Activated naive CD4-positive, alpha-beta T cell treated with anti-CD3 and anti-CD28 coated beads, Interleukin-2, amount 50 U/mL, for 72 hours (primary cell): ENCODE measurements at places on chromosomes 2 and 18. TPM values are rescaled to one million over a fixed set of nuclear protein-coding genes. Genes with fewer than 3 reads are reported as not detected.

Gene SRD5A2
- not detected for total RNA-seq

Gene SYT4
- not detected for total RNA-seq

DNA sequence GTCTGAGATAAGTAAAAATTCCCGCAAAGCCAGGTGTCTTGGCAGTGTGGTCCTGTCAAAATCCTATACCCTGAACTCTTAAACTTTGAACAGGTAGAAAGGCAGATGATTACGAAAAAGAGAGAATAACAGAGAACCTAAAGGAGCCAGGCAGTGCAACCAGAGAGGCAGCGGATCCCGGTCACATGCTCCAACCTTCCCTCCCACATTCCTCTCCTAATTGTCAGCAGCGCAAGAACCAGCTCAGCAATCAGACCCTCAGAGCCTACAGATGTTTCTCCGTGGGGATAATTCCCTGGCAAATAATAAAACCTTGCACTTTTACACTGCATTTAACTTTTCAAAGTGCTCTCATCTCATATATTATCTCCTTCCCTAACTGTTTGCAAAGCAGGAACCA, 124.8 kb downstream of the EPHA4 start:
- no peak for DNase-seq

DNA sequence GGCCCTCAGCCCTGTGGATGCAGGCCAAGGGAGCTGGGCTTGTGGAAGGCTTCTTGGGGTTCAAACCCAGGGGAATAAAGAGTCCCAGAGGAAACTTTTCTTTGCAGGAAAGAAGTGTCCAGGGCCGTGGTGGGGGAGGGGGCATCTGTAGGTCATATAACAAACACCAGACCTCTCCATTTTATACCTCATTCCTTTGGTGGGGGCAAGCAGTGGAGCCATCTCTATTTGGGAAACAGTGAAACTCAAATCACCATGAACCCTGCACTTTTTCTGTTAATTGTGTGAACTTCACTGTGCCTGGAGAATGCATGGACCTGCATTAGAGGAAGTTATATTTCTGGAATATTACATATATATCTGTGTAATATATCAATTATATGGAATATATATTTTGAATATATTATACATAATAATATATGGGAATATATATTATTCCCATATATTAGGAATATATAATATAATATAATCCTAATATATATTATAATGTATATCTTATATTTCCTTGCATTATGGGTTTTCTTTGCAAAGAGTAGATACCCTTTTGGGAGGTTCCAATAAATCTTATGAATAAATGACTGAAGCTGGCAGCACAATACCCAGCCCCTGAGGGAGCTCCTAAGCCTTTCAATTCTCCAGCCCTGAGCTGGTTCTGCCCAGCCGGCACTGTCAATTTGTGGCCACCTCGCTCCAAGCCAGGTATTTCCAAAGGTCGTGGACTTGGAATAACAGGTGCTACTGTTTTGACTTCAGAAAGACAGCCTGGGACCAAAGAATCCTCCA, 97.7 kb upstream of the PKDCC start:
- no peak for DNase-seq

- DNase-seq: no peak
Observed at GRCh38 chr18:26642440-26643348, 94.3 kb upstream of the KCTD1 start.

Gene CPLX4
- not detected for total RNA-seq

DNA sequence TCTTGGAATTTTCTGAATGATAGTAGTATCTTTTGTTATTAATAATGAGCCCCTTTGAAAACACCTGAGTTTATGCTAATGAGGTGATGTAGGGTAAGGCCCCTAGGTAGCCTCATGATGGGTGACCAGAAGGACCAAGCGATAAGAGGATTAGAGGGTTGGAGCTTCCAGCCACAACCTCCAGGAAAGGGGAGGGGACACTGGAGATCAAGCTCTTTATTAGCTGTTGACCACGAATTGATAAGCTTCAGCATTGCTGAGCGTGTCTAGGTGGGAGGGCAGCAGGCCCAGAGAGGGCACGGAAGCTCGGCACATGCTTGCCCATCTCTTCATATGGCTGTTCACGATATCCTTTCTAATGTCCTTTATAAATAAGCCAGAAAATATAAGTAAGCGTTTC, 39.0 kb downstream of the KIAA2012 start:
- no peak for DNase-seq

- DNase-seq: no peak
Observed at GRCh38 chr2:31354837-31355236, 59.7 kb downstream of the XDH start.

- DNase-seq: no peak
Observed at GRCh38 chr2:62624855-62625254, 80.7 kb upstream of the EHBP1 start.

GRCh38 chr2:75053484-75054112, 95.2 kb downstream of the POLE4 start:
- peak; percentile 11 for DNase-seq

Gene ATP8B1
- total RNA-seq: not detected

- DNase-seq: no peak
Observed at GRCh38 chr18:47809420-47809819, 121.0 kb downstream of the SMAD2 start.

DNA sequence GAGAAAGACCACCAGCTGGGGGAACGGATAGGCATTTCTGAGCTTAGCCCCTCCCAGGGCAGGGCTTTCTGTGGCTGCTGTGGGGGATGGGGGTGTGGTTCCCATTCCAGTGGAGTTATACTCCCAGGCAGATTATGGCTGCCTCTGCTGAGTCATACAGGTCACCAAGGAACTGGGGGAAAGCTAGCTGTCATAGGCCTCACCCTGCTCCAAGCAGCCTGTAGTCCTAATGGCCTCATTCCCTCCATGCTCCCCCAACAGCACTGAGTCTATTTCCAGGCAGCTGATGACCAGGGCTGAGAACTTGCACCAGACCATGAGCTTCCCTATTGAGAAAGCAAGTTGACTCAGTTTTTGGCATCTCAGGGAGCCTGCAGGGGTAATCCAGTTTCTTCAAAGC, 87.1 kb downstream of the GPR39 start:
- no peak for DNase-seq

Gene TMEM178A
- total RNA-seq: 0.86 TPM

Gene CD226
- 86.5 TPM for total RNA-seq

Gene CRIM1
- total RNA-seq: 3.3 TPM

DNA sequence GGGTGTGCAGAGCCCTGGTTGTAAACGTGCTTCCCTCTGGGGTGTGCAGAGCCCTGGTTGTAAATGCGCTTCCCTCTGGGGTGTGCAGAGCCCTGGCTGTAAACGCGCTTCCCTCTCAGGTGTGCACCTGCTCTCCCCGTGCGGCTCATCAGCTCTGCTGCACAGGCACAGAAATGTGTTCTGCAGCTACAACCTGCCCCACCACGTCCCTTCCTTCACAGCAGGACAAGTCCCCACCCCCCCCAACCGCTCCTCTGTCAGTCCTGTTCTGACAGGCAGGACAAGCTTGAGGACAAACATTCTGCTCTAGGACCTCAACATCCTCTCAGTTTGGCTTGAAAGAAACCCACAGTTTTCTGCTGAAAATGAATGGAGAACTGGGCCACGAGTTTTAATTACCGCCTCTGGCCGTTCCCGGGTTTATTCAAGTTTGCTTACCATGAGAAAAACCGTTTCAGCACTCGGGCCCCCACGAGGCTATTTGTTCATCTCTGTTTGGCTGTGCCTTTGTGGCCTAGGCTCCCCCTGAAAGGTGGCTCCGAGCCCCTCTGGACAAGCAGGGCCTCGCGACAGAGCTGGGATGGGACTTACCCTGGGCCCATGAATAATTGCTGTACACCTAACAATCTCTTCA, 81.0 kb upstream of the ASB18 start:
- no peak for DNase-seq

DNA sequence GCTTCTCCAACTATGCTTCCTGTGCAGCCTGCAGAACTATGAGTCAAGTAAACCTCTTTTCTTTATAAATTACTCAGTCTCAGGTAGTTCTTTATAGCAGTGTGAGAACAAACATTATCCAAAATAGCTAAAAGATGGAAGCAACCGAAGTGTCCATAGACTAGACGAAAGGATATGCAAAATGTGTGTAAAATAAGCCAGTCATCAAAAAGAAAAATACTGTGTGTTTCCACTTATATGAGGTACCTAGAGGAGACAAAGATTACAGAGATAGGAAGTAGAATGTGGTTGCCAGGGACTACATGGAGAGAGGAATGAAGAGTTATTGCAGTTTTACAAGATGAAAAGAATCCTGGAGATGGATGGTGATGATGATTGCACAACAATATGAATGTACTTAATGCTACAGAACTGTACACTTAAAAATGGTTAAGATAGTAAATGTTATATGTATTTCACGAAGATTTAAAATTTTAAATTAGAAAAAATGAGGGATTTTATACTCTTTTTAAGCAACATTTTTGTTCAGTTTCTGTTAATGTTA, 99.3 kb upstream of the FN1 start:
- no peak for DNase-seq

GRCh38 chr2:136116151-136116812, 1.7 kb downstream of the CXCR4 start:
- peak; percentile 69 for DNase-seq

Gene SERPINB5
- not detected for total RNA-seq

- no peak for DNase-seq
Observed at GRCh38 chr18:58776084-58776483, 88.6 kb upstream of the ZNF532 start.

DNA sequence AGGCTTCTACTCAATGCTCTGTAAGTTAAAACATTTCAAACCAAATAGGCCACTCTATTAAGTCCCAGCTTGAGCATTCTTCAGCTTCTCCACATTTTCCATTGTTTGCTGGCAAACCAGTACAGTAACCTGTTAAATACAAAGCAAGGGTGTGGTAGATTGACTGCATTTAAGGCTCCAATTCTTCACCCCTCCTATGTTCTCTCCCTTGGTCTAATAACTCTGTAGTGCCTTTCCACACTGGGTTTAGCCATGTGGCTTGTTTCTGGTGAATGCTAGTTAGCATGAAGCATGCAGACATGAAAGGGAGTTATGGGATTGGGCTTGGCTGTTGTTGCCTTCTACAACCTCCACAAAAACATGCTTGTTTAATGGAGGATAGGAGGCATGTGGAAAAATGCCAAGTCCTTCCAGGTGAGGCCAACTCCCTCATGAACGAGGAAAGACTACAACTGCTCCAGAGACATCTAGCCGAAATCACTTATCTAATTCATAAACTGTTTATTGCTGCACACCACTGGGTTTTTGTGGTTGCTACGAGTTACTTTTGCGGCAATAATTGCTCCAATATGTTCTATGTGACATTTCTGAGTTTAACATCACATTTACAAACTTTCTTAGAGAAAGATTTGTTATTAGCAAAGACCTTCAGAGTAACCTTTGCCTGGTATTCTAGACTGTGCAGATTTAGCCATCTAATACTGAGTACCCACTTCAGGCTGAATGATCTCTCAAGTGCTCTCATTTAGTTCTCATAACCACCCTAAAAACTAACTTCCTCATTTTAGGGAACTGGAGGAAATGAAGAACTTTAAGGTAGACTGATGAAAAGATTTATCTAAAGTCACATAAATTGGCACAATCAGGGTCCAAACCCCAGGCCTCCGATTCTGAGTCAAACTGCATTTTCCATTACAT, 104.0 kb downstream of the SMAD2 start:
- no peak for DNase-seq

DNA sequence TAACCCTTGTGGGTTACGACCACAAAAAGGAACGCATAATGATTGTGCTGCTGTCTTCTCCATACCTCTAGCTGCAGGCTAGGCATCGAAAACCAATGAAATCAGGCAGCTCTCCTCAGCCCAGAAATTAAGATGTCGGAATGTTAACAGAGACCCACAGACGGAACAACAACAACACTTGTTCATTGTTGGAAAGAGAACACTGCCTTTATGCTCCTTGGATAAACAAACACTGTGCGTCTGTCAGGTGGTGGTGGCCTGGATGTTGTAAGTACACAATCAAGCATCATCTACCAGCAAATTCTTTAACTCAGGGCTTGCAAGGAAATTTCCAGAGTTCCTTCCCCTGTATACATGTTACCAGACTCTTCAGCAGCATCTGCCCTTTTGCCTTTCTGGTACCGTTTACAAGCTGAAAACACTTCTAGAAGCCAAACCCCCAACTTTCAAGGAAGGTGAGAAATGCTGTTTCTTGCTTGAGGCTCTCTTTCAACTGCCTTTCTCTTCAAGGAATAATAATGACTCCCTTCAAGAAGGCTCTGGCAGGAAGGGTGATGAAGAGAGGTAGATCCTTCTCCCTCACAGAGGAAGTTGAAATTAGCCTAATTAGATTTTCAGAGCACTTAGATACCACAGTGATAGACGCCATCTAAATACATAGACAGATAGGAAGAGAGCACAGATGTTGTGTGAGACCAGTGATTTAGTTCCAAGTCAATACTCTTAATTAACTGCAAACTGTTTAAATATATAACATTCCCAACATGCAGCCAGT, 332.7 kb downstream of the ZNF521 start:
- DNase-seq: no peak

DNA sequence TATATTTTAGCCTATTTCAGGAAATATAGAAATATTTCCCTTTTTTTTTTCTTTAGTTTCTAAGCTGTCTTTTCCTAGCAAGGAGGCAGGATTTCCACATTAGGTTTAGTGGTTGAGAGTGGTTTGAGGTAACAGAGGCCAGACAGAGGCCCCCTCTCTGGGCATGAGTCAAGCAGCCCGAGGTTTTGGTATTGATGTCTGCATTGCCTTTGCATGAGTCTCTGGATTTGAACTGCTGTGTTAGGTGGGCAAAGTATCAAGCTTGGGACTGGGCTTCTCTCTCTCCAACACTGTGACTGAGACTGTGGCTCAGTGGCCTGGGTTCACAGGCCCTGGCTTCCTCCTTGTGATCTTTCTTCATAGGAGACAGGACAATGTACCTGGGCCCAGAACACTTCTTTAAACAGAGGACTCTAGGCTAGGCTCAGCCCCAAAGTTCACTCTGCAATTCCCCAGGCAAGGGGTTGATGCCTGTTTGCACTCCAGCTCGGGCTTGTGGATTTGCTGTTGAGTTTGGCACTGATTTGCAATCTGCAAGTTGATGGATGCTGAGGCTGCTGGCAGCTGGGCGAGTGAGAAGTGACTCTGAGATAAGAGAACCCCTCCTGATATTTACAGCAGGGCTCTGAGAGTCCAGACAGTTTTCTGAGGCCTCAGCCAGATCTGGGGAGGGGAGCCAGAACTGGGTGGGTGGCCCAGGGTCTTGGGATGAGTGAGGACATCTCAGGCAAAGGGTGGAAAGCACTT, 271.2 kb downstream of the EN1 start:
- DNase-seq: no peak

GRCh38 chr2:33477473-33478468, 1.3 kb downstream of the RASGRP3 start:
- DNase-seq: no peak

DNA sequence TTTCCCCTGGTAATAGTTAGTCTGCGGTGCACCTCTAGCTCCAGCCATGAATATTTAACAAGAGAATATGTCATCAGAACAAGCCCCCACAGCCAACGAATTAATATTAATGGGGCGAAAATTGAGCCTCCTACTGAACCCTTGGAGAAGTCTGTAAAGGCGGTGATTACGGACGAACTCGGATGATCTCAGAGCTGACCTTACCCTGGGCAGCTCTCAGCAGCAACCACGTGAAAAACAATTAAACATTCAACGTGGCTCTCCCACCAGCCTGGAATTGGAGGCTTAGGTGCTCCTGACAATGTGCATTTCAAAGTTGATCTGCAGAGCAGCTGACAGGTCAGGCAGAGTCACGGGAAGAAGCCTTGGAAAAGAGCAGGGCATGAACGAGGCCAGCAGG, 407.6 kb upstream of the MYT1L start:
- no peak for DNase-seq
